HCT116 (cell line): ENCODE measurements at places on chromosomes 6 and 20.

DNA sequence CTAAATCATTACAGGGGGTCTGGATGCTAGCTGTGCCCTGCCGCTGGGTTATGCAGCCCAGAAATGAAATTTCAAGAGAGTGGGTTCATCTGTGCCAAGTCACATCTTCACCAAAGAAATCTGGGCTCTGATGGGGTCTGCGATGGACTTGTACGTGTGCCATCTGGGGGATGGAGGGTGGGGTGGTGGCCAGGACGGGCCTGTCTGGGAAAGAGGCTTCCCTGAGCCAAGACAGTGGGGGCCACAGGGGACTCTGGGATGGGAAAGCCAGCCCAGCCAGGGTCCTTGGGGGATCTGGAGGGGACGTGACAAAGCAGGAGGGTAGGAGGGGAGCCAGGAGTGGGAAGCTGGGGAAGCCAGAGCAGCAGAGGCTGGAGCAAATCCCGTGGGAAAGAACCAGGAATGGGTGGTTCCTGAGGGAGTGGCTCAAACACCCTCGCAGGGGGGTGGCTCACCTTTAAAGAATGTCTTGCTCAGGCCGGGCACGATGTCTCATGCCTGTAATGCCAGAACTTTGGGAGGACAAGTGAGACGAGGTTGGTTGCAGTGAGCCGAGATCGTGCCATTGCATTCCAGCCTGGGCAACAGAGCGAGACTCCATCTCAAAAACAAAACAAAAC lies 36.3 kb upstream of the SULF2 start:
- no peaks in the 10 kb centered on the region for H3K36me3 ChIP-seq
- H3K4me1 ChIP-seq: peaks cover 16% of the 10 kb centered on the region
- H3K27ac ChIP-seq: no peak overlapping the region
- DNase-seq: peak; percentile 23

DNA sequence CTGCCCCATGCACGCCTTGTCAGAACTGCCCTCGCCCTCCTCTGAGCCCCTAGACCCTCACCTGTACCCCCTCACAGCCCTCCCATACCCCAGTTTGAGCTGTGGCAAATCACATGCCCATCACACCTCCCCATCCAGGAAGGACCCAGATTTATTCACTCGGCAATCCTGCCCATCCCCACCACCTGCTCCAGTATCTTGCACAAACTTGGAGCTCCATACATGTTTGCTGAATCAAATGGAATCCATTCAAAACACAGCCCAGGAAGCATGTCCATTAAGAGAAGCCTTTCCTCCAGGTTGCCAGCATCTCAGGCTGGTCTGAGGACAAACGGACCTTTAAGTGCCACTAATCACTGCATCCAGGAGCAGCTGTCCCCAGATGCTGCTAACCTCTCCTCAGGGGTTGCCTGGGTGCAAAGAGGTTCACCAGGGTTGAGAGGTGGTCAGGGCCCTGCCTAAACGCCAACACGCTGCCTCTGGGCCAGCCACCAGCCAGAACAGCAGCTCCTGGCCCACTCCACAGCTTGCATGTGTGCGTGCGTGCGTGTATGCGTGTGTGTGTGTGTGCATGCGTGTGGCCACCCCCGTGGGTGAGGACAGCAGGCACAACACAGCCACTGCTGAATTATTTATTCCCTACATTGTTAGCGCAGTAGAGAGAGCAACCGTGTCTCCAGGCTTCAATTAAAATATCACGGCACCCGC lies 31.0 kb downstream of the GRM4 start:
- no peak overlapping the region for H3K4me3 ChIP-seq
- peaks cover 26% of the 10 kb centered on the region for H3K27me3 ChIP-seq
- H3K27ac ChIP-seq: no peak overlapping the region
- no peak for DNase-seq
- H3K36me3 ChIP-seq: no peaks in the 10 kb centered on the region

GRCh38 chr6:35596448-35597442 lies 84.0 kb upstream of the TULP1 start:
- no peaks in the 10 kb centered on the region for H3K27me3 ChIP-seq
- peak overlapping the region; percentile 99 for H3K27ac ChIP-seq
- peaks cover 4% of the 10 kb centered on the region; the same call in 1 of the 2 replicates for H3K36me3 ChIP-seq
- no peak overlapping the region; the same call in 1 of the 2 replicates for H3K4me3 ChIP-seq

DNA sequence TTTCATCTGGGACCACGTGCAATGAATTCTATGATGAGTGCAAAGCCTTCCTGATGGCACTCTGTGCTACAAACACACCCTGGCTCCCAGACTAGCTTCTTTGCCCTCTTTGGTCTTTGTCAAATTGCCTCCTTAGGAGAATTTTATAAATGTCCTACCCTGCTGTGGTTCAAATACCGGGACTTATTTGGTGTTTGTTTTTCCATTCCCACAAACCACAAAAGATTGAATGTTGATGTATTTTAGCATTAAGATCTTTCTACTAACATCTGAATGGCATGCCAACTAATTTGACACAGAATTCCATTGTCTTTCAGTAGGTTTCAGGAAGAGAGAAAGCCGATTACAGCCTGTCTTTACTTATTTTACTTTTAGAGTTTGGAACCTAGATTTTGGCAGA lies 424.2 kb upstream of the SLC35B3 start:
- H3K36me3 ChIP-seq: no peaks in the 10 kb centered on the region
- no peak overlapping the region for H3K27ac ChIP-seq
- H3K4me3 ChIP-seq: no peak overlapping the region
- H3K4me1 ChIP-seq: no peaks in the 10 kb centered on the region

DNA sequence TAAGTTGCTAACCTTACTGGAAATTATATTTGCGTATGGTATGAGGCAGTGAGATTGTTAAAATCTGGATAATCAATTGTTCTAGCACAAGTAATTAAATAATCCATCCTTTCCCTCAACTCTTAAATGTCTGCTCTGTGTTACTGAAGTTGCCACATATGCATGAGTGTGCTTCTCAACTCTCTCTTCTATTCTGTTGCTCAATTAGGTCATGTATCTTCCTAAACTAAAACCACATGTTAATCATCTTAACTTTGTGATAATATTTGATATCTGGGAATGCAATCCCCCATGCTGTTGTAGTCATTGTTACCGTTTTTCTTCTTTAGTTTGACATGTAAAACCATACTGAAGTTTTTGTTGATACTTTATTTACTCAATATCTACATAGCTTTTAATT lies 63.5 kb upstream of the STMND1 start:
- DNase-seq: no peak
- no peaks in the 10 kb centered on the region for H3K36me3 ChIP-seq
- H3K4me1 ChIP-seq: peaks cover 12% of the 10 kb centered on the region
- no peak overlapping the region for H3K27ac ChIP-seq
- H3K27me3 ChIP-seq: peaks cover 4% of the 10 kb centered on the region; the same call in 1 of the 2 replicates

GRCh38 chr20:34268851-34269636 lies 27.8 kb downstream of the ASIP start:
- H3K27ac ChIP-seq: no peak overlapping the region
- no peak for DNase-seq
- H3K4me3 ChIP-seq: no peak overlapping the region

- H3K27ac ChIP-seq: no peak overlapping the region
- no peak overlapping the region for H3K4me3 ChIP-seq
Observed at GRCh38 chr20:11153819-11154218, 480.0 kb upstream of the JAG1 start.

GRCh38 chr20:48766205-48766604 lies 61.6 kb downstream of the PREX1 start:
- no peaks in the 10 kb centered on the region for H3K36me3 ChIP-seq
- DNase-seq: no peak
- H3K4me3 ChIP-seq: no peak overlapping the region
- H3K27me3 ChIP-seq: no peaks in the 10 kb centered on the region
- H3K27ac ChIP-seq: no peak overlapping the region

DNA sequence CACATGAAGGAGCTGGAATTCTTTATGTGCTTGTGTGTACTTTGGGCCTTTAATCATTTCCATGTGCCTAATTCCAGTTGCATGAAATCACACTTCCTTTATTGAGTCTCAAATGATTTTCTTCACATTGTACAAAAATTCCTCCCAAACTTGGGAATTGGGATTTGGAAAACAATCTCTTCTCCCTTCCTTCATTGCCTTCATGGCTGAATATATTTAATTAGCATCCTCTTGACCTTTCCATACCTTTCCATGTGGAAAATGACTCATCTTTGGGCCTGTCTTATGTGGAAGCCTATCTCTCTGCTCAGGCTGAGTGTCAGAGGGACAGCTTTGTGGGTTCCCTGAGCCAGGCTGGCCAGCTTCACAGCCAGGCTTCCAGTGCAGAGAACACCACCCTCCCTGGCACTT lies 33.0 kb upstream of the CDH4 start:
- no peak for DNase-seq
- H3K4me3 ChIP-seq: no peak overlapping the region
- no peaks in the 10 kb centered on the region for H3K4me1 ChIP-seq
